ENCODE measurements at places on chromosomes 6 and 20. TPM values are rescaled to one million over a fixed set of nuclear protein-coding genes. Genes with fewer than 3 reads are reported as not detected.

DNA sequence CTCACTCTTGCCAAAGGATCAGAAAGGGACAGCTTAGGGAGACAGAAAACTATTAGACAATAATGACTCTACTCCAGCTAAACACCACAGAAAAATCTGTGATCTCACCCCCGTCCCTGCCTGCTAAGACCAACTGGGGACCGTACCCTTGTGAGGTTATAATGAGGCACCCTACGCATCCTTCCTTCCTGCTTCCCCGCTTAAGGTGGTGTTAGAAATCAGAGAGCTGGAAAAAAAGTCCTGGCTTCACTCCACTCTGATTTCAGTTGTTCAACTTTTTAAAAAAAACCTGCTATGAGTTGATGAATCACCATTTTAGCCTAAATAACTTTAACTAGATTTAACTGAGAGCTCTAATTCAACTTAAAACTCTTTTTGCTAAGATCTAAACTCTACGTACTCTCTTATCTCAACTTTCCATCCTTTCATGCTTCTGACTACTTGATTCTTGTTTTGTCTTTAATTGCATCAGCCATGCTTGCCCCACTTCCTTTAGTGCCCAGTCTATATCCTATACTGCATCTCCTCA is 35.8 kb upstream of the TMEM14A start:
- no peak for DNase-seq

GRCh38 chr6:15352220-15352619 is 106.4 kb downstream of the JARID2 start:
- DNase-seq: no peak

DNA sequence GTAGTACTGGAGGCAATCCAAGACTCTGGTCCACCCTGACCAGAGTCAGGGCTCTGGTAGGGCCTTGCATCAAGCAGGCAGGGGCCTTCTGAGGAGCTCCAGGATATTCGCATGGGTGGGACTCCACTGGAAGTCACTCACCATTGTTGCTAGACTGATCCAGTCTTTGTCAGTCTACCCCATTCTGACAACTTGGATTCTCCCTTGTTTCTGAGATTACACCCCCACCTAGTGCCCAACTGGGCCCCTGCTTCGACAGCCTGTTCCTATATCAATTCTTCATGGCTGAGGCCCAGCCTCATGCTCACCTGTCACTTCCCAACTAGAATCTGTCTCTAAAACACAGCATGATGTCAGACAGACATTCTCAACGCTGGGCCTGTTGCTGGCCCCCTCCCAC is 5.2 kb downstream of the SLC35D3 start:
- no peak for DNase-seq

The SLC22A7 gene
- total RNA-seq: 0.14 TPM
